Fibroblast of the conjunctiva (primary cell): ENCODE measurements at places on chromosomes 11 and 22.

DNA sequence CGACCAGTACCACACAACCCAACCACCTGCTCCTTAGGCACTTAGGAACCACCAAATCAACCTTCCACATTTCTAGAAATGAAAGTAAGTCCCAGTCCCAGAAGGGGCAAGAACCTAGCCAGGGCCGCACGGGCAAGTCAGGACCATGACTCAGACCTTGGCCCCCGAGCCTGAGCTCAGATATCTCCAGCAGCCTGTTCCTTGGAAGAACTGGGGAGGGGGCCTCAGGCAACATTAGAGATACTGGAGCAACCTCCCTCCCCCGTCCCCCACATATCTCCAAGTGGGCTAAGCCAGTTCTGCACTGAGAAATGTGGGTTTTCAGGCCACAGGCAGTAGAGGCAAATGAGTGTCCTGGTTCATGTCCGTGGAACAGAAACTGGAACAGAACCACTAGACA lies 7.7 kb downstream of the ARAP1 start:
- no peak for DNase-seq

- no peak for DNase-seq
These were observed 2.9 kb downstream of the B3GNT6 start for GRCh38 chr11:77037057-77037456.

DNA sequence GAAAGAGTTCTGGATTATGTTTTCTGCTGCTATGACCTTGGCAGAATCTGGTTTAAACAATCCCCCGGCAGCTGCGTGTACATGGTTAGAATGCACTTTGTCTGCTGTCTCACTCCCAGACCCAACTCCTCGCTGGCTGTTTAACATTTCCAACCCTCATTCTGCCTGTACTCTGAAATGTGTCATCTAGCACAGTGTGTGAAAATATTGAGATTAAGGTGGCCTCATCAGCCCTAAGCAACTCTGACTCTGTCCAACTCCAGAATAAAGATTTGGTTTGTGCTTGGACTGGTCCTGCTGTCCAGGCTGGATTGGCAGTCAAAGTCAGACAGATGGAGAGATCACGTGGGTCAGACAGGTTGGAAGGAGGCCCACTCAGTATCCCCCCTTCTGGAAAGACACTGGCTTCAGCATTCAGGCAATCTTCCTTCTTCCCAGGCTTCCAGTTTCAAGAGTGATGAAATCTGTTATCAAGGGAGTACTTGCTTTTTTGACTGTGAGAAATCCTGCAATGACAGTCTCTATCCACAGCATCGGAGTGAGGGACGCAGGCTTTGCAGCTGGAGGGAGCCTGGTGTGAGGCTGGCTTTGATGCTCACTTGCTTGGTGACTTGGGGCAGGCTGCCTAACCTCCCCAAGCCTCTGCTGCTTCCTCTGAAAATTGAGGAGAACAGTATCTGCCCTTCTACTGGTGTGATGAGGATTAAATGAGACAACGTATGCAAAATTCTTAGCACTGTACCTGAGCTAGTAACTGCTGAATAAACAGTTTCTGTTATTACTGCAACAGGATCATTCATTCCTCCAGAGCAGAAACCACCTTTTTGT lies 29.8 kb downstream of the ABTB2 start:
- DNase-seq: no peak

GRCh38 chr11:2091786-2092463 lies 47.3 kb downstream of the IGF2 start:
- DNase-seq: no peak

GRCh38 chr11:130798801-130799200 lies 117.5 kb downstream of the SNX19 start:
- no peak for DNase-seq

GRCh38 chr22:42410708-42411107 lies 21.5 kb downstream of the NFAM1 start:
- no peak for DNase-seq

DNA sequence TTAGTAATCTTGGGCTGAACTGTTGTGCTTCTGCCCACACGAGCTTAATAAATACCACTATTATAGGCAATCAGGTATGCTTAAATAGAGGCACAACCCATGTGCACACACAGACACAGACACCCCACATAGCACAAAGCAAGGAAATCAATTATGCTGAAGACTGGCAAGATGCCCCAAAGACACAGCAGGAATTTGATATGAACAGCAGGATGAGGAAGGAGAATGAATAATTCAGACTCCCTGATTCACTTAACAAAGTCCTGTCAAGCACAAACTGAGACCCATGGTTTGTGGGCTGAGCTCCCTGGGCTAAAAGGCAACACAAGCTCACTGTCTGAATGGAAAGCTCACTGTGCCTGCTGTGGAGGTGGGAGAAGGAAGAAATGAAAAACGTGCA lies 42.5 kb downstream of the RBFOX2 start:
- no peak for DNase-seq

DNA sequence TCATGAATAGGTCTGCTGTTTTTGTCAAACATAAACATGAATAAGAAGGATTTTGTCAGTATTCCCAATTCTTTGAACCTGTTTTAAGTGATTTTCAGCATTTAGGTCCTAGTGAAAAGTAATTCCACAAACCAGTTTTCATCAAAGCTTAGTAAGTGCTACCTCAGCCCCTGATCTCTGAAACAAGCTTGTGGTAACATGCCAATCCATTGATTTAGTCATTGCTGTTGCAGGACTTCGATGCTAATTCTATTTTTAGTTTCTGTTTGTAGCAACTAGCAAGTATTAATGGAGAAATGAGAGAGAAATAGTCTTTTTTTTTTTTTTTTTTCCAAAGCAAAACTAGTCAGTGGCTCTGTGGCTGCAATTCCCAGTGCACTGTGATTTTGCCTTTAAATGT lies 91.4 kb downstream of the JRKL start:
- DNase-seq: no peak

- DNase-seq: no peak
These were observed 19.9 kb downstream of the POU2AF2 start for GRCh38 chr11:111265421-111265820.

DNA sequence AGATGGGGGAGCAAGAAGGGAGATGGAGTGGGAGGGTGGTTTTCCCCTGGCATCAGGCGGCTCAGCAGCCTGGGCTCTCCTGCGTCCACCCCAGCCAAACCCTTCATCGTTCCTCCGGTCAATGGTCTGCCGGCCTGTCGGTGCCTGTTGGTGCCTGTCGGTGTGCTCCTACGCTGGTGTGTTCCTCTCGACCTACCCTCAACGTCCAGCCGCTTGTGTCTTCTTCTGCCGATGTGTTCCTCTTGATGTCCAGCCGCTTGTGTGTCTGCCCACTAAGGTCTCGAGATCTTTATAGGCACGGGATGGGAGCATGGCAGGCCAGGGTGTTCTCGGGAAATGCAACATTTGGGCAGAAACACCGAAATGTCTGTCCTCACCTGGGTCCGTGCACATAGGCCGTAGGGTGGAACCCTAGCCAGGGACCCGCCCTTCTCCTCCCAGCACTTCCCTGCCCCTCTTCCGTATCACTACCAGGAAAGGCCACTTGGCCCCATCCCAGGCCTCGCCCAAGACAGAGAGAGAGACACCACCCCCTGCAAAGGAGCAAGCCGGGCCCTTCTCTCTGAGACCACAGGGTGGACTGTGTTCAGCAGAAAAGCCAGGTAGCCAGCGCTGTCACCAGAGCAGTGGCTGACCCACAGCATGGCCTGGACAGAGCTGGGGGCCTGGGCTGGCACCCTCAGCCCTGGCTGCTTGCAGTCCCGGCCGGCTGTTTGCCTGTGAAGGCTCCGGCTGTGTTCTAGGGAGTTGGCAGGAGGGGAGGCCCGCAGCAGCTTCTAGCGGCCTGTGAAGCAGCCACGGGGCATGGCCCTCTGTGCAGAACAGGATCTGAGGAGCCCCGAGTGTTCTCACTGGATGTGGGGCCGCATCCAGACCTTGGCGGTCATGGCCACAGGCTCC lies 61.6 kb upstream of the KCNQ1OT1 start:
- no peak for DNase-seq

DNA sequence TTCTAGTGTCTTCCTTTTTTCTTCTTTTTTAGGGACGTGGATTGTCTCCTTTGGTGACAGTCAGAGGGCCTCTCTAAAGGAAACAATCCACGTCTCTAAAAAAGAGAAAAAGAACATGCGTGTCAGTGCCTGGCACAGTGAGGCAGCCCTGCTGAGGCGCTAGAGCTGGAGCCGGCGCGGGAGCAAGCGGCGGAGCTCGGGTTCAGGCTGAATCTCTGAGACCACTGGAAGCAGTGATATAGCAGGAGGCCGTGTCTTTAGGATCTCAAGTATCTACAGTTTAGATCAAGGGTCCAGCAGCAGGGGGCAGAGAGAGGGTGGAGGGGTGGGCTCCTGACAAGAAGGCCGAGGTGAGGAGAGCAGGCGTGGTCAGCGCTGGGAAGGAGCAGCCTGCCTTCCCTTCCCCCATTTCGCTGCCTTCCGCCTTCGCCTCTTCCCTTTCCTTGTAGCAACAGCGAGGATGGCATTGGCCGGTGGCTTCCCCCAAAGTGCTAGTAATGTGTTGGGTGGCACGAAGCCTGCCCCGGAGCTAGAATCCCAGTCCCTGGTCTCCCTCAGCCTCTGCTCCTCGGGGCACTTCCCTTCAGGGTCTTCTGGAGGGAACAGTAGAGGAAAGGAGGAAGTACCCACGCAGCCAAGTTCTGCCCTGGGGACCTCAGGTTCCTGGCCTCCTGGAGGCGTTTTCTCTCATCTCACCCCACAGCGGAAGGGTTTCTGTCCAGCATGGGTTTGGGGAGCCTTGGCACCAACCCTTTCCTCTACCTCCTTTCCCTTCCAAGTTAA lies 28.2 kb upstream of the RAB1B start:
- DNase-seq: no peak

DNA sequence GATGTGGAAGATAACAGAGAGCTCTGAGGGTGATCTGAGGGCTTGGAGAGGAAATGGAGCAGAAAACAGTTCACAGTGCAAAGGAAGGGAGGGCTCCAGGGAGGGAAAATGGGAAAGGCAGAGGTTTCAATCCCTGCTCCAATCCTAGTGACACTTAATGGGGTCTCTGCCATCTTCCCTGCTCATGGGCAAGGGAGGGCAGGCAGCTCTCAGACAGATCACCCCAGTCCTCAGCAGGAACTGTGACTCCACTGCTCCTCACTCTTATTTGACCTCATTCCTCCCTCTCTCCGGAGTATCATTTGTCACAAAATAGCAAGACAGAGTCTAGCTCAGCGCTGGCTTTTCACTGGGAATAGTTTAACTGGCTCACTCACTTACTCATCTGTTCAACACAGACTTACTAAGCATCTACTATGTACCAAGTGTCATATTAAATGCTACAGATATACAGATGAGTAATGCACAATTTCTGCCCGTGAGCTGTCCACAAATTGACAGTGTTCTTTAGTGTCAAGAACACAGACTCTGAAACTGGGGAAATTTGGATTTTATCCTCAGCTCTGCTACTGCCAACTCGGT lies 817.4 kb downstream of the OPCML start:
- no peak for DNase-seq

DNA sequence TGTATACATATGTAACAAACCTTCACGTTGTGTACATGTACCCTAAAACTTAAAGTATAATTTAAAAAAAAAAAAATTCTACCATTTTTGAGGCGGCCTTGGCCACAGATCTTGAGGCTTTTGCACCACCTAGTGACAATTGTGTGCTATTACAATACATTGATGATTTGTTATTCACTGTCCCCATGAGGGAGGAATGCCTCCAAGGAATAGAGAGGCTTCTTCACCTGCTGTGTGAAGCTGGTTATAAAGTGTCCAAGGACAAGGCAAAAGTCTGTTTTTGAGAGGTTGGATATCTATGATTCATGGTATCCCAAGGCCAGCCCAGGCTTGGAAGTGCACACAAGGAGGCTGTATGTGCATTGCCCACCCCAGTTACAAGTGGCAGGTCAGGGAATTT lies 30.7 kb downstream of the SLC22A25 start:
- no peak for DNase-seq

DNA sequence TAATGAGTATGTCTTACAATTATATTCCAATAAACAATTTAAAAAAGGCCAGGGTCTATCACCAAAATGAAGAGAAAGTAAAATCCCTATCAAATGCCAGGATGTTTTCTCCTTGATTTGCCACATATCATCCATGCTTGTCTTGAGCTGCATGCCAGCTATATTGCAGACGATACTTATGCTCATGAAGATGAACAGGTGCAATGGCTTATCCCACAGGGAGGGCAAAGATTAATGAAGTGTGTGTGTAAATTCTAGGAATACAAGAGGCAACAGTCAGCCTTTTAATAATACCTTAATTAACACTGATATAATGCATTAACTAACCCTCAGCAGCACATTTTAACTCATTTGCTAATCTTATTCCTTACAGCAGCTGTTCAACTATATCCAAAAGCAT lies 850.5 kb downstream of the KCNA4 start:
- no peak for DNase-seq

DNA sequence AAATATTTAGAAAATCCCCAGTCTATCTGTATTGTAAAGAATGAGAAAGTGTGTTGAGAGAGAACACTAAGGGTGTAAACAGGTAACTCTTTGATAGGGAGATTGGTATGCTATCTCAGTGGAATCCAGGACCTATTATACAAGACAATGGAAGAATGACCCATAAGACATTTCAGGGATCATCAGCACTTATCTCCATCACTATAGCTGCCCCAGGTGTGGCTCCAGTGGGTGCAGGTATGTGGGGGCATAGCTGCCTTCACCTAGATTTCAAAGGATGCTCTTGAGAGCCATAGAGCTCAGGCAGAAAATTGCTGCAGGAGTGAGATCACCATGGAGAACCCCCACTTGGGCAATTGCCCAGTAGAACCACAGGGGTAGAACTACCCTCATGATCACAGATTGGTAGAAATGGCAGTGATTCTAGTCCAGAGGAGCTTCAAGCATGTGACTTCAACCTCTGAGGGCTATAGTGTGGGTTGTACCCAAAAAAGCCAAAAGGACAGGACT lies 252.3 kb upstream of the TBCEL start:
- DNase-seq: no peak

- DNase-seq: no peak
These were observed 9.1 kb downstream of the ANKK1 start for GRCh38 chr11:113396690-113397089.

DNA sequence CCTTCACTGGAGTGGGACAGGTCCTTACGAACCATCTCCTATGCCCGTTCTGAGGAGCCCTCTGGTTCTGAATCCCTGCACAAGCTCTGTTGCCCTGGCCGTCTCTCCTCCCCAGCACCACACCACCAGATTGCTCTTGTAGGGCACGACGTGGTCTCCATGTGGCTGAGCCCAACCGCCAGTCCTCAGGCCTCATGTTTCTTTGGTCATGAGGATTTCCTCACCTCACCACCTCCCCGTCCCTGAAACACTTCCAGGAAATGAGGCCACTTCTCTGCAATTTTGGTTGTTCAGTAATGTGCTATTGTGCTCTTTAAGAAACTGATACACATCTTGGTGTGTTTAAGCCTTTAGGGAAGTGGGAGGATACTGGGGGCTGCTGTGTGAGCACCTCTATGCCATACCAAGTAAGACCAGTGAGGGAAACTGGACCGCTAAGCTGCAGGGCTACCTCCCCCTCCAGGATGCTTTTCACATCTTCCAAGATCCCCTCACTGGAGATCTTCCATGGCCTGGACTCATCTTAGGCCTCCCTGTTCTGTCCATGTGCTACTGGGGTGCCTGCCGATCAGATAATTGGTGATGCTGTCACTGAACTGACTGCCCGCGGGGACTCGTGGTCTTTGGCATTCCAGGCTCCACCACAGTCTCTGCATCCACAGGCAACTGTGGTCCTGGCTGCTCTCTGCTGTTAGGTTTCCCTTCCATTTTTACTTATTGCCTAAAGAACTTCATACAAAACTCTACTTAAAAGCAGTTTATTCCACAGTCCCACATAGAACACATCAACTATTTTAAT lies 21.9 kb downstream of the DRICH1 start:
- no peak for DNase-seq

- no peak for DNase-seq
These were observed 13.3 kb downstream of the FAM118A start for GRCh38 chr22:45322873-45323525.

- no peak for DNase-seq
These were observed 78.3 kb downstream of the PAK1 start for GRCh38 chr11:77395460-77396173.
